ENCODE measurements at places on chromosomes 5 and 9. TPM values are rescaled to one million over a fixed set of nuclear protein-coding genes. Genes with fewer than 3 reads are reported as not detected.

PTGES gene
- 3.3 TPM for total RNA-seq

BTNL3 gene
- not detected for total RNA-seq

RARS1 gene
- total RNA-seq = 279 TPM

CORO2A gene
- total RNA-seq = 5.1 TPM
